Mammary epithelial cell (primary cell): ENCODE measurements at places on chromosomes 3 and 15. TPM values are rescaled to one million over a fixed set of nuclear protein-coding genes. Genes with fewer than 3 reads are reported as not detected.

GRCh38 chr3:149501524-149501923 lies 27.0 kb downstream of the TM4SF4 start:
- no peak for DNase-seq

- DNase-seq: peak; percentile 98
Observed at GRCh38 chr3:152258448-152259393, 10.0 kb upstream of the MBNL1 start.

DNA sequence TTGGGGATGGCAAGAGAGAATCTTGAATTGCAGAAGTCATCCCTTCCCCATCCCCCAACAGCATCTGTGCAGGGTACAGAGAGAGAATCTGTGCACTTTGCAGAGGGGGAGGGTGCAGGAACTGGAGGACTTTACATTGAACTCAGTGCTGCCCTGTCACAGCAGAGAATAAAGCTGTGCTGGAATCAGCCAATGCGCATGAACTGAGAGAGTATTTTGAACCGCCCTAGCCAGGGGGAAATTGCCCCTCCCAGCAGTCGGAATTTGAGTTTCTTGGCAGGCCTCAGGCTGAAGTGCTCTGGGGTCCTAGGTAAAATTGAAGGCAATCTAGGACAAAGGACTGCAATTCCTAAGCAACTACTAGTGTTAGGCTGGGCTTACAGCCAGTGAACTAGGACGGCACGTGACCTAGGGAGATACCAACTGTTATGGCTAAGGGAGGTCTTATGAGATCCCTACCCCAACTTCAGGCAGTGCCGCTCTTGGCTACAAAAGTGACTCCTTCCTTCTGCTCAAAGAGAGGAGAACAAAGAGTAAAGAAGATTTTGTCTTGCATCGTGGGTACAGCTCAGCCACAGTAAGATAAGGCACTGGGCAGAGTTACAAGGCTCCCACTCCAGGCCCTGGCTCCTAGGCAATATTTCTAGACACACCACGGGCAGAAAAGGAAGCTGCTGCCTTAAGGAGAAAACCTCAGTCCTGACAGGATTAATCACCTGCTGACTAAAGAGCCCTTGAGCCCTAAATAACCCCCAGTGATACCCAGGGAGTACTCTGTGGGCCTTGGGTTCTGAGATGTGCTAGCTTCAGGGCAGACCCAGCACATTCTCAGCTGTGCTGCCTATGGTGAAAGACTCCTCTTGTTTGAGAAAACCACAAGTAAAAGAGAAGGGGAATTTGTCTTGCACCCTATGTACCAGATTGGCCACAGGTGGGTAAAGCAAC lies 300.5 kb upstream of the ALCAM start:
- peak; percentile 5 for DNase-seq

- peak; percentile 80 for DNase-seq
Observed at GRCh38 chr3:112365636-112366035, 32.7 kb downstream of the CD200 start.

Gene BFSP2
- not detected in 2 replicates for total RNA-seq

Gene TRH
- not detected for total RNA-seq
